ENCODE measurements at places on chromosomes 3 and 15.

- DNase-seq, result no peak
These were observed 470.2 kb upstream of the RASGRP1 start for GRCh38 chr15:39034816-39035215.

DNA sequence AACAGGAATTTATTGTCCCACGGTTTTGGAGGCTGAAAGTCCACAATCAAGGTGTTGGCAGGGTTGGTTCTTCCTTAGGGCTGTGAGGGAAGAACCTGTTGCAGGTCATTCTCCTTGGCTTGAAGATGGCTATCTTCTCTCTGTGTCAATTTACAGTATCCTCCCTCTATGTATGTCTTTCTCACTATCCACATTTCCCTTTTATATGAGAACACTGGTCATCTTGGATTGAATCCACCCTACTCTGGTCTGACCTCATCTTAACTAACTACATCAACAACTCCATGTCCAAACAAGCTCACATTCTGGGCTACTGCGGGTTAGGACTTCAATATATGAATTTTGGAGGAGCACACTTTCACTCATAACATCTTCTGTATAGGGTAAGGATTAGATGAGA is 61.9 kb downstream of the CLDN1 start:
- DNase-seq, result no peak

GRCh38 chr15:90762109-90762508 is 45.0 kb downstream of the BLM start:
- no peak for DNase-seq

GRCh38 chr15:101215681-101216080 is 36.2 kb downstream of the CHSY1 start:
- DNase-seq, result no peak

- DNase-seq, result no peak
These were observed 8.8 kb upstream of the CPOX start for GRCh38 chr3:98602078-98602678.

- DNase-seq, result no peak
These were observed 82.9 kb downstream of the EOMES start for GRCh38 chr3:27639271-27639670.

GRCh38 chr3:46737329-46737731 is 19.7 kb upstream of the PRSS50 start:
- DNase-seq, result no peak

- DNase-seq, result no peak
These were observed 23.4 kb downstream of the PXK start for GRCh38 chr3:58356054-58356453.

DNA sequence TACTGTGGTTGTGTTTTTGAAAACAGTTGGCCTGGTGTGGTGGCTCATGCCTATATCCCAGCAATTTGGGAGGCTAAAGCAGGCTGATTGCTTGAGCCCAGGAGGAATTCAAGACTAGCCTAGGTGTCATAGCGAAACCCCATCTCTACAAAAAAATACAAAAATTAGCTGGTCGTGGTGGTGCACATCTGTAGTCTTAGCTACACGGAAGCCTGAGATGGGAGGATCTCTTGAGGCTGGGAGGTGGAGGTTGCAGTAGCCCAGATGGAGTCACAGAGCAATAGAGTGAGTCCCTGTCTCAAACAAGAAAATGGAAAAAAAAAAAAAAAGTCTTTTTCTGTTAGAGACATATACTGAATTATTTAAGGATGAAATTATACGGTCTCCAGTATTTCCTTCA is 14.7 kb upstream of the LRRFIP2 start:
- no peak for DNase-seq

DNA sequence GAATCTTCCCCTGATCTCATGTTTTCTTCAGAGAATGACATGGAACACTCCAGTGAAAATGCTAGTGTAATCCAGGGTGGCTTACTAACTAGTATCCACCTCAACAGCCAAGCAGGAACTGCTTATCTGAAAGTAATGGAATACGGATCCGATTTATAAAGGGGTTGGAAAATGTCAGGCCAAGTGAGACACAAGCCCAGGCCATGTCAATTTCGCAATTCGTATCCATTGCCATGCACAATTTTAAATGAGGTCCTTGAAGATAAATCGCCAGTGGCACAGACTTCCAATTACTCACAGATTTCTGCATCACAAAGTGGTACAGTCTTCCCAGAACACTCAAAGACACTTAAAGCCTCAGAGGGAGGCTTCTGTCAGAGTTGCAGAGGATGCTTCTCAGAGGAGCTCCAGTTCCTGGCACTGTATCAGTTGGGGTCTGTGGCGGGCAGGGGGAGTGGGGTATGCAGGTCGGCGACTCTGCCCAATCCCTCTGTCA is 16.5 kb upstream of the FAM240A start:
- no peak for DNase-seq

GRCh38 chr15:66651198-66651597 is 50.8 kb upstream of the SMAD6 start:
- DNase-seq, result no peak

DNA sequence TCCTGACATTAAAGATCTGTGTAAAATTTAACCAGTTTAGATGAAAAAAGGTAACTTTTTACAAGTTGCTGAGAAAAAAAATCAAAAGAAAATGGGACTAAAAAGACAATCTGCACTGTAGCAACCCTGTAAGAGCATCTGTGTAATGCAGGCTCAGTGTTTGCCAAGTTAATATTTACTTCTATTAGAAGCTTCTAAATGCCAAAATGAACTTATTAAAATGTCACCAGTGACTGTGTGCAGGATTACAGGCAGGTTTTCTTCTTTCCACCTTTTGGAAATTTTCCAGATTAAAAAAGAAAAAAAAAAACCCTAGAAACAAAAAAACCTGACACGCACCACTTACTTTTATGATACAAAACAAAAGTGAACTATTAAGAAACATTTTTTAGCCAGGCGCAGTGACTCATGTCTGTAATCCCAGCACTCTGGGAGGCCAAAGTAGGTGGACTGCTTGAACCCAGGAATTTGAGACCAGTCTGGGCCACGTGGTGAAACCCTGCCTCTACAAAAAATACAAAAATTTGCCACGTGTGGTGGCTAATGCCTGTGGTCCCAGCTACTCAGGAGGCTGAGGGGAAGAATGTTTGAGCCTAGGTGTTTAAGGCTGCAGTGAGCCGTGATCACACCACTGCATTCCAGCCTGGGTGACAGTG is 87.2 kb downstream of the TJP1 start:
- no peak for DNase-seq
